ENCODE measurements at places on chromosomes 13 and 19.
A peak's percentile ranks its signal among the peaks of the same experiment; 100 is the strongest.

DNA sequence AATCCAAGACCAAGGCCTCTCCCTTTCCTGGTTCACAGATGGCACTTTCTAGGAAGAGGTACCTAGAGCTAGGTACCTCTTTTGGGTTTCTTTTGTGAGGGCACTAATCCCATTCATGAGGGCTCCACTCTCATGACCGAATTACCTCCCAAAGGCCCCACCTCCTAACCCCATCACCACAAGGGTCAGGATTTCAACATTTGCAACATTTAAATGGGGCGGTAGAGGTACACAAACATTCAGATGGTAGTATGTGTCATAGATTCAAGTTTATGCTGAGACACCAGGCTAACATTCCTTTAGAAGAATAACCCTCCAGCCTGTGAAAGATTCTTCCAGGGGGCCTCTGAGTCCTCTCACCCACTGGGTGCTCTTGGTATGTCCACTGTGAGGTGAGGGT lies 116.3 kb downstream of the FOXO1 start:
- no peak for DNase-seq

GRCh38 chr13:112448621-112449544 lies 72.7 kb downstream of the SPACA7 start:
- no peak for DNase-seq

- no peak for DNase-seq
Observed at GRCh38 chr13:33629605-33630360, 188.2 kb upstream of the RFC3 start.

DNA sequence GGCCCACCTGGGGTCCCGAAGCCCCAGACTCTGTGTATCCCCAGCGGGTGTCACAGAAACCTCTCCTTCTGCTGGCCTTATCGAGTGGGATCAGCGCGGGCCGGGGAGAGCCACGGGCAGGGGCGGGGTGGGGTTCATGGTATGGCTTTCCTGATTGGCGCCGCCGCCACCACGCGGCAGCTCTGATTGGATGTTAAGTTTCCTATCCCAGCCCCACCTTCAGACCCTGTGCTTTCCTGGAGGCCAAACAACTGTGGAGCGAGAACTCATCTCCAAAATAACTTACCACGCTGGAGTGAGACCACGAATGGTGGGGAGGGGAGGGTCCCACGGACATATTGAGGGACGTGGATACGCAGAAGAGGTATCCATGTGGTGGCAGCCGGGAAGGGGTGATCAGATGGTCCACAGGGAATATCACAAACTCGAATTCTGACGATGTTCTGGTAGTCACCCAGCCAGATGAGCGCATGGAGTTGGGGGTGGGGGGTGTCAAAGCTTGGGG lies 1.0 kb upstream of the ICAM5 start:
- no peak for DNase-seq

- DNase-seq, result no peak
Observed at GRCh38 chr13:110227864-110228643, 78.9 kb downstream of the COL4A1 start.

GRCh38 chr13:49584771-49585182 lies 581 bp downstream of the RCBTB1 start:
- DNase-seq, result no peak

- no peak for DNase-seq
Observed at GRCh38 chr13:61036715-61037114, 378.9 kb downstream of the PCDH20 start.

- DNase-seq, result no peak
Observed at GRCh38 chr13:40221460-40222201, 444.8 kb downstream of the FOXO1 start.

- DNase-seq, result no peak
Observed at GRCh38 chr13:39468306-39468705, 134.7 kb downstream of the LHFPL6 start.

- peak; percentile 81 for DNase-seq
Observed at GRCh38 chr19:29672933-29673336, 7.7 kb downstream of the PLEKHF1 start.

DNA sequence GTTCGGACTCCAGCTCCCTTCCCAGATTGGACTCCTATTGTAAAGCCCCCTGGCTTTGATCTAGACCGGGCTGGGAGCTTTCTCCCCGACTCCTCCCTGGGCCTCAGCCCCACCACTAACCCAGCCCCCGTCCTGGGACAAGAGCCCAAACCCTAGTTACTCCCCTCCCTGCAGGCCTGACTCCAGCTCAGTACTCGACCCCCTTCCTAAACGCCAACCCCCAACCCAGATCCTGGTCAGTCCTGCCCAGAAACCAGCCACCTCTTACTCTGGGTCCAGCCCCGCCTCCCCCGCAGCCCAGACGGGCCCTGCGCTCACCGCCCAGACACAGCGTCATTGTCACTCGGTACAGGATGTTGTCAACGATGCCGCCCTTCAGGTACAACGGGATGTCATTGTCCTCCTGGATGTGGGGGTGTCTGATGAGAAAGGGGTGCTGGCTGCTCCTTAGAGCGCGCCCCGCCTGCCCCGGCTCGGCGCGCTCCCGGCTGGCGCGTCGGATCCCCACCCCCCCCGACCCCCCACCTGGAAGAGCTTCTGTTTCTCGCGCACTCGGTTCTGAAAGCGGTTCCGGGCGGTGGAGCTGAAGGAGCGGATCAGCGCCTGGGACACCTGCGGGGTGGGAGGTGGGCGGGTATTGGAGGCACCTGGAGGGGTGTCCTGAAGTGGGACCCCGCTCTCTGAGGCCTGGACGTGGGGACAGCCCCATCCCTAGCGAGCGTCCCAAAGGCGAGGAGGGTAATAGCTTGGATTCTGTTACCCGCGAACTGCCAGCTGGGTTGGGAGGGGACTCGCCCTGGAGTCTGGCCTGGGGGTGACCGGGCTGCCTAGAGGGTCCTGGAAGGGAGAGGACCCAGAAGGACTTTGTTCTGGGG lies 866 bp downstream of the COX7A1 start:
- DNase-seq, result no peak

- DNase-seq, result no peak
Observed at GRCh38 chr13:25848812-25849745, 202.7 kb downstream of the SHISA2 start.

DNA sequence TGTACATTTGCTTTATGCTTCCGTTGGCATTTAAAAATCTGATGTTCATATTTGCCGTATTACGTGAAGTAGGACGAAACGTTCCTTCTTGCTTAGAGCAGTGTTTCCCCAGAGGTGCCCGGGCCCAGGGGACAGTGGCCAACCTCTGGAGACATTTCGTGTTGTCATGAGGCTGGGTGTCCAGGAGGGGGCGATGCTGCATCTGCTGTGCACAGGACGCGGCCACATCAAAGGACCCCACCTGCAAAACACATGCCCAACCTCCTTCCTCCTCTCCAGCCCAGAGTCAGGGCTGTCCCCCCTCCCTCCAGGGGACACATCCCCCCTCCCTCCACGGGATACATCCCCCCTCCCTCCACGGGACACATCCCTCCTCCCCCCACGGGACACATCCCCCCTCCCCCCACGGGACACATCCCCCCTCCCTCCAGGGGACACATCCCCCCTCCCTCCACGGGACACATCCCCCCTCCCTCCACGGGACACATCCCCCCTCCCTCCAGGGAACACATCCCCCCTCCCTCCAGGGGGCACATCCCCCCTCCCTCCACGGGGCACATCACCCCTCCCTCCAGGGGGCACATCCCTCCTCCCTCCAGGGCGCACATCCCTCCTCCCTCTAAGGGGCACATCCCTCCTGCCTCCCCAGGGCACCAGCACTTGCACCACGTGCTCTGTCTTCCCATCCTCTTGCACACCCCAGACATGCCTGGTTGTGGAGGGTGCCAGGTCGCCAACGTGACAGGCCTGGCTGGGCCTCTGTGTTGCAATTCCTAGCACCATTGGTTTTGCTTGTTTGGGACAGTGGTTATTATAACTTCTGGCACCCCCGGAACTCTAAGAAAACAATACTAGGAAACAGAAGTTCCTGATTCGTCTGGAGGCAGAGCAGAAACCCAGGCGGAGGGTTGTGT lies 46.7 kb downstream of the GAS6 start:
- peak; percentile 79 for DNase-seq

All from stimulated activated CD4-positive, alpha-beta T cell treated with anti-CD3 and anti-CD28 coated beads, Interleukin-1b, Interleukin-23, amount 100 ng/mL, for 24 hours (primary cell).